ENCODE measurements at places on chromosomes 6 and 20.

DNA sequence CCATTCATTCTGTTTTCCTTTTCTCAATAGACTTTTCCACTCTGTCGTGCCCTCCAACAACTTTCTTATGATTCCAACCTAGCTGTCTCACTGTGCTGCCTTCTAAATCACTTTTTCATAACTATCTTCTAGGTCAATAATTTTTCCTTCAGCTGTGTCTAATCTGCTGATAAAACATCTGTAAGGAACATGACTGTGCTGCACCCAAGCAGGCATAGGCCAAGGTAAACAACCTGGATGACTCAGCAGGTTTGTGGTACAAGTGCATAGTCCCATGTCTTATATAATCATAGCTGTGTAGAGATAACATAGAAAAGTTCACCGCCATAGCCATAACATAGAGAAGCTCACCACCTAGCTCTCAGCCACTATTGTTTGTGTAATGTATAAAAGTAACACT, 332.3 kb downstream of the PLCB1 start:
- DNase-seq: no peak

DNA sequence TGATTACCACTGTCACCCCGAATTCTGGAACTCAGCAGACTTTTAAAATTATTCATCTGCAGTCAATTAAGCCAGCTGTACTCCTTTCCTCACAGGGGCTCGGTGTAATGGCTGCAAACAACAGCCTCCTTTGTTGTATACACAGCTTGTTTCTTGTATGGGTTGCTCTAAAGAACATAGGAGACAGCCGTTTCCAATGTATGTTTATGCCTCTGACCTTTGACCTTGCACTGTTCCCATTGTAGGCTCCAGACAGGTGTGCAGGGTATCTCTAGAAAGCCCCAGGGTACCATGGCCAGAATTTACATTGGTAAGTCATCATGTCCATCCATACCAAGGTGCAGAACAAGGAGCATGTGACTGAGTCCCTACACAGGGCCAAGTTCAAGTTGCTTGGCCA, 11.5 kb upstream of the TENT5A start:
- no peak for DNase-seq

- DNase-seq: no peak
These were observed 107.0 kb upstream of the BMP2 start for GRCh38 chr20:6660441-6660840.

GRCh38 chr6:49937017-49937416, 26.9 kb downstream of the DEFB114 start:
- DNase-seq: no peak

DNA sequence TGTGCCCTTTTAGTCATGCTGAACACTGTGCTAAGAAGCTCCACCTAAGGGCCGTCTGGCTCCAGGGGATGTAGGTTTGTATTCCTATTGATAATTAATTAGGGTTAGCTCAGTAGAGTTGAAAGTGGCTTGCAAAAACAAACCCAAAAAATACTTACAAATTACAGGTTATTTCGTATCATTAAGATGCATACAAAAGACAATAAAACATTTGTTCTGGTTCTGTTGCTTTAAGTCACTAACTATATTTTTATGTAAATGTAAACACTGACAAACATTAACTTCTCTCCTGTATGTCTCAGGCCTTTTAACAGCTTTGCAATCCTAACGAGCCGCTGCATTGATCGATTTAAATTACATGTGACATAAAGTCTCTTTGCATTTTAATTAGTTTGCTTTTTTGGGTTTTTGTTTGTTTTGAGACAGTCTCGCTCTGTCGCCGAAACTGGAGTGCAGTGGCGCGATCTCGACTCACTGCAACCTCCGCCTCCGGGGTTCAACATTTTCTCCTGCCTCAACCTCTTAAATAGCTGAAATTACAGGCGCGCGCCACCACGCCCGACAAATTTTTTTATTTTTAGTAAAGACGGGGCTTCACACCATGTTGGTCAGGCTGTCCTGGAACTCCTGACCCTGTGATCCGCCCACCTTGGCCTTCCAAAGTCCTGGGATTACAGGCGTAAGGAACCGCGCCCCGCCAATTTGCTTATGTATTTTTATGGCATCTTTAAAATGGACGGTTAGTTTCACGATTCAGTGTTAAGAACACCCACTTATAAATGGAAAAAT, 110.9 kb downstream of the HFE start:
- DNase-seq: no peak
